ENCODE measurements at places on chromosomes 13 and 19. TPM values are rescaled to one million over a fixed set of nuclear protein-coding genes. Genes with fewer than 3 reads are reported as not detected.

Gene TNNT1
- total RNA-seq: 1.3 TPM

Gene OR7D2
- total RNA-seq: 0.57 TPM

Gene BCL3
- total RNA-seq: 124 TPM

GRCh38 chr19:10888421-10888866 is 17.1 kb downstream of the CARM1 start:
- no peak for DNase-seq

- DNase-seq: no peak
Measured at GRCh38 chr13:109000207-109000606, 370.8 kb downstream of the MYO16 start.

DNA sequence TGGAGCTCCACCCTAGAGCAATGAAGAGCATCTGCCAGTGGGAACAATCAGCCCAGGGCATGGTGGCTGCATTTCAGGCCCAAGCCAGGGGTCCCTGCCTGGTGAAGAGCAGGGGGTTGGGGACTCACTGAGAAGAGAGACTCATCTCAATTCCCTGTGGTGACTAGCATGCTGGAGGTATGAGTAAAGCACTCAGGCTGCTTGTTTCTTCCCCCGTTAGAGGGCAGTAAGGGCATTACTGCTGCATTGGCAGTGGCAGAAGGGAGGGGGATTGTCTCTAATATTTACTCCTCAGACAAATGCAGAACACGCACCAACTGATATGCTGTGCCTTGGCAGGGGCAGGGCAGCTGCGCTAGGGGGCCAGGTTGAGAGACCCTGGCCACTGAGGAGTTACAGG is 329.1 kb downstream of the SLITRK5 start:
- DNase-seq: no peak

Data from activated naive CD4-positive, alpha-beta T cell treated with anti-CD3 and anti-CD28 coated beads, Interleukin-2, amount 50 U/mL, for 72 hours (primary cell).